ENCODE measurements at places on chromosomes 7 and 10. TPM values are rescaled to one million over a fixed set of nuclear protein-coding genes. Genes with fewer than 3 reads are reported as not detected.

Gene PDE6C
- total RNA-seq: not detected

Gene CRTAC1
- not detected for total RNA-seq

Gene EN2
- not detected for total RNA-seq

Gene HABP2
- not detected for total RNA-seq

Gene H2BK1
- total RNA-seq: not detected

Gene HOXA3
- total RNA-seq: not detected
